ENCODE measurements at places on chromosomes 6 and 20.

- DNase-seq: no peak
Observed at GRCh38 chr6:17022604-17023003, 79.2 kb upstream of the STMND1 start.

- DNase-seq: no peak
Observed at GRCh38 chr6:74280130-74280692, 584.2 kb downstream of the CD109 start.

GRCh38 chr6:158027590-158028285 is 46.1 kb downstream of the SYNJ2 start:
- no peak for DNase-seq

- peak; percentile 26 for DNase-seq
Observed at GRCh38 chr6:150527100-150527499, 72.6 kb upstream of the PLEKHG1 start.

DNA sequence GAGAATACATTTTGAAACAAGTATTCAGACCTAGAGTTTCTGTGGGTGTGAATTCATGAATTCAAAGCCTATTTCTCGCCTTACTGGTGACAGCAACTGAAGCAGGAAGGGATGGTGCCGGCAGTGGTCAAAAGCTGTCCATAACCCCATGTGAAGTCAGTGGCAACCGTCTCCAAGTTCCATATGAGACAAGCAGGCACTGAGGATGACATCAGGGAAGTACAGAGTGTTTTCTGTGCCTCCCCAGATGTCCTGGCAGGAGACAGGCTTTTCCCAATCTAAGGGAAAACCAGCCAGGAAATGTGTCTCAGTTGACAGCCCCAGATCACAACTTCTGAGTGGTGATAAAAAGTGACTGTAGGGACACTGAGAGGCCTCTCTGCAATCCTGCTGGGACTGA is 66.6 kb downstream of the HIVEP2 start:
- no peak for DNase-seq

DNA sequence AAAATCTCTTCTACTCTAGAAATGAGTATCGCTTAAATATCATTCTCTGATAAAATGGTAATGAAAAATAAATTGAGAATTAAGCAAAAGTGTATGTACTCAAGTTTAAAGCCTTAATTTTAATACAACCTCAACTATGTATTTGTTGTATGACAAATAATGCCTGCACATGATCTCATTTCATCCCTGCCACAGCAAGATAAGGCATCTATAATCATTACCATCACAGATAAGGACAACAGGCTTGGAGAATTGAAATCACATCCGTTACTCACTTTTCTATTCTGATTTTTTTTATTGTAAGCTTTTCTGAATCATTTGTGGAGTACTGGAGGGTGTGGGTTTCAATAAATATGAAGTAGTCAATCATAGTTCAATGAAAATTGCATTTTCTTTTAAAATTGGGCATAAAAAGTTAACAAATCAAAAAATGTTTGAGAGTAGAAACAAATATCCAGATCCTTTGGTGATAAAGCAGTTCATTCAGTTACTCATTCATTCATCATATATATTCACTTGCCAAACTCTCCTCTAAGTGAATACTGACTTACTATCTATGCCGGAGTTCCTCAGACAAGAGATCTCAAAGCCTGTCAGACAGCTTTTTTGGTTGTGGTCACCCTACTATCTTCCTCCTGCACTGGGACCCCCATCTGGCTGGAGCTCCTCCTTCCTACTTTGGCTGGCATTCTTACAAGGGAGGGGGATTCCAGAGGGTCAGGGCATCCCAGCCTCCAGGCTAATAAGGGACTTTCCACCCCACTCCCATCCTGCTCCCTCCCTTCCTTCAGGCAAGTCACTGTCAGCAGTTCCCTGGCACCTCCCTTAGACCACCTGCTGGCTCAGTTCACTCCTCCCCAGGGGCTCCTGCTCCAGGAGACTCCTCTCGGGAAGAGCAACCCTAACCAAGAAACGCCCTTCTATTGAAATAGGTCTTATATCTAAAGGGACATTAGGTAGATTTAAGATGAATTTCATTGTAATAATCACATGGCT is 118.6 kb downstream of the OGFRL1 start:
- DNase-seq: no peak

GRCh38 chr20:59439243-59439642 is 138.8 kb downstream of the EDN3 start:
- DNase-seq: no peak

GRCh38 chr6:14417377-14417776 is 299.8 kb downstream of the CD83 start:
- DNase-seq: no peak

DNA sequence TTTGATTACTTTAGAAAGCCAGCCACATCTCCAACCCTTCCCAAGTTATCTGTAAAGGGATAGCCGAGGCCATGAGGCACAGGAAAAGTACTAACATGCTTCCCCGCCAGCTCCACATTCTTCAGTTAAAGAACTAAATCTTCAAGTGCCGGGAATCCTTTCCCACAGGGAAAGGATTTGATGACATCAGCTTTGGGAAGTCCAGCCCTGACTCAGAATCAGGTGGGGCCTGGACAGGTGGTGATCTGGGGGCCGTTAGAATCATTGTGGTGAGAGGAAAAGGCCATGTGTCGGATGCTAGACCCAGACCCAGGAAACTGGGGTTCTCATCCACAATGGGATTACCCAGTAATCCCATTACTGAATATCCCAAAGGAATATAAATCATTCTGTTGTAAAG is 580.0 kb downstream of the QKI start:
- no peak for DNase-seq

- no peak for DNase-seq
Observed at GRCh38 chr6:81906709-81907204, 154.3 kb upstream of the TENT5A start.

- no peak for DNase-seq
Observed at GRCh38 chr6:134272374-134272773, 45.5 kb downstream of the SGK1 start.

GRCh38 chr6:170366248-170366960 is 59.8 kb downstream of the FAM120B start:
- no peak for DNase-seq

DNA sequence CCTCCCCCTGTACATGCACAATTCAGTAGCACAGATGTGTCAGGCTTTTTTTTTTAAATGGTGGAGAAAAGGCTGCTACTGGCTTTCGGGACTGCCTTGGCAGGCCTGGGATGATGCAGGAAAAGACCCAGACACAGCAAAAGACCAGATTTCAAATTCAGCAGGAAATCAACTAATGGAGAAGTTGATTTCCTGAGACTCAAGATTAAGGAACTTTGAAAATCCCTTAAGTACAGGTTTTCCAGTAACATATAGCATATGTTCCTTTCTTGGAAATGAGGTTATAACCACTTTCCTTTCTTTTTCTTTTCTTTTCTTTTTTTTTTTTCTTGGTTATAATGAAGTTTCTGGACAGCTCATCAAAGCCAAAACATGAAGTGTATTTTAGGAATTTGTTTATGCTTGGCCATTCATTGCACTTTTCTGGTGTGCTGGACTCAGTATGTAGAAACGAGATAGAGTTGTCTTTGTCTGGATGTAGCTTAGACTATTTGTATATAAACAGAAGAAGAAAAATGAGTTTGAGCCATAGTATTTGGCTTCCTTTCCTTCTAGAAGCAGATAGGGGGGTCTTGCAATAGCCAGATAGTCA is 119.4 kb downstream of the SASH1 start:
- peak; percentile 44 for DNase-seq

DNA sequence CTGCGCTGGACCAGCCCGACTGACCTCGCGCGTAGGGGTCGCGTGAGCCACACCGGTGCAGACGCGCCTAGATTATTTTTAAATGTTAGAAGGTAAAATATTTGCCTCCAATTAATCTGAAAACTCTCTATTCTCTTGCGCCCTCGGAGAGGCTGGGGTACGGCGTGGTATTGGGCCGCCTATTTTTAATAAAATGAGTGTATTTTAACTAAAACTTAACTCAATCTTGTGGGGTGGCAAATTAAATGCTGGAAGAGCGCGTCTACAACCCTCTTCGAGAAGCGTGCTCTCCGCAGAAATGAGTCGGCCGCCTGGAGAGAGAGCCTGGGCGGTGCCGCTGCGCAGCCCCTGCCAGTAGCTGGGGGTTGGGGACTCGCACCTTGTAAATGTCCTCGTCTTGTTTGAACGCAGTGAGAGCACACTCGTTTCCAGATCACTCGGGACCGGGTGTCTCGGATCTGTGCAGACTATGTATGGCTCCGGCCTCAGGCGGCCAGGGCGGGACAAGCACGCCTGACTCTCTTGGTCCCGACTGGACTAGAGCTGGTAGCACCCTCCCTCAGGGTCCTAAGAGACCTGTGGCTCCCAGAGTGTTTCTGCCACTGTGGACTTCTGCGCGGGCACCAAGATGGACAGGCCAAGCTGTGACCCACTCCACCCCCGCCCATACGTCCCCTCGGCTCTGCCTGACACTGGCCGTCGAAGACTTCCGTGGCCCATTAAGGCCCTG is 2.0 kb upstream of the MAFB start:
- no peak for DNase-seq

GRCh38 chr6:32932132-32932868 is 8.5 kb downstream of the HLA-DMB start:
- peak; percentile 4 for DNase-seq

- DNase-seq: no peak
Observed at GRCh38 chr6:151481786-151482185, 12.0 kb upstream of the CCDC170 start.

DNA sequence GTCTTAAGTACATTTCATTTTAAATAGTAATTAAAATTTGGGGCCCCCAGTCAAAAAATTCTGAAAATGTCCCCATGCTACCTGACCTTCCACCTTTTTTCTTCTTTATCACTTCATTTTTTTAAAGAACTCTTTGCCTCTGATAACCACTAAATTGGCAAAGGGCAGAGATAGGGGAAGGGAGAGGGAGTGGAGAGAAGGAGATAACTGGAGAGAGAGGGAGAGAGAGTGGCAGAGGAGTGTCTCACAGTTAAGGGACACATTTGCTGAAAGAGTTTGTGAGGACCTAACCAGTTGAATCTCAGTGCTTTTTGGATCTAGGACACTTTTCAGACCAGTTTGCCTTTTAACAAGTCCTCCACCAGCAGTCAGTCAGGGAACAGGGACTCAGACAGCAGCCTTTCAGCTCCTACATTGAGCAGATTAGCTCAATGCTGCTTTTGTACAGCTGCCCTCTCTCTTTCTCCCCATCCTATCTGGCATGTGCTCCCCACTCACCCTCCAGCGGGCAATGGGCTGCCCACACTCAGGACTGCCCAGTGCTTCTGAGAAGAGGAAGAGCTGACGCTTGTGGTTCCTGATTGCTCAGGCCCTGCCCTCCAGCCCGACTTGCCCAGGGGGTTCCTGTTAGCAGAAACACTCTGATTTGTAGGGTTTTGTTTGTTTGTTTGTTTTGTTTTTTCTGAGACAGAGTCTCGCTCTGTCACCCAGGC is 14.4 kb downstream of the ARMC2 start:
- DNase-seq: no peak

- DNase-seq: no peak
Observed at GRCh38 chr6:170080169-170080827, 210.6 kb downstream of the DLL1 start.

- DNase-seq: no peak
Observed at GRCh38 chr20:10433014-10433622, 904 bp downstream of the MKKS start.

DNA sequence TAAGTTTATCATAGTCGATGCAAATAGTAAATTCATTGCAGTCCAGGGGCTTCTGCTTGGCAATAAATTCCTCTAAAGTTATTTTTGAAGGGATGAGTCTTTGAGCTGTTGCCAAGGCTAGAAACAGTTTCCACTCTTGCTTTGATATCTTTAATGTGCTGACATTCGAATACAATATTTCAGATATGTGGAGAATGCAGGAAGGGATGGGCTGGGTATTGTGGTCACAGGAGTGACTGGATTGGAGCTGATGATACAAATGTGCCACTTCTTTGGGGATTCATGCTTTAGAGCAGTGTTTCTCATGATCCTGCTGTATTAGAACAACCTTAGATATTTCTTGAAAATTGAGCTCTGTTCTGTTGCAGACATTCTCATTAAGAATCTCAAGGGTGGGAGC is 139.0 kb downstream of the PRDM13 start:
- DNase-seq: peak; percentile 2

GRCh38 chr6:24935366-24936152 is at the start of gene RIPOR2:
Gene RIPOR2 (minus strand): TSS chr6:24935960. CDS start chr6:24935898, 62 bp downstream.
- DNase-seq: no peak

GRCh38 chr6:98142839-98143238 is 691.5 kb upstream of the POU3F2 start:
- DNase-seq: no peak
